GM23338 (cell line): ENCODE measurements at places on chromosomes 5 and 9.

GRCh38 chr5:78483809-78484521, 123.5 kb downstream of the SCAMP1 start:
- no peaks in the 10 kb centered on the region for H3K27me3 ChIP-seq
- no peaks in the 10 kb centered on the region for H3K4me1 ChIP-seq
- H3K4me3 ChIP-seq: no peak overlapping the region
- H3K36me3 ChIP-seq: no peaks in the 10 kb centered on the region; the same call in 1 of the 2 replicates

- no peak overlapping the region for H3K4me3 ChIP-seq
- no peak overlapping the region for H3K27ac ChIP-seq
- H3K4me1 ChIP-seq: no peaks in the 10 kb centered on the region
- no peaks in the 10 kb centered on the region for H3K36me3 ChIP-seq
Measured at GRCh38 chr5:14818931-14819790, 52.4 kb downstream of the ANKH start.

DNA sequence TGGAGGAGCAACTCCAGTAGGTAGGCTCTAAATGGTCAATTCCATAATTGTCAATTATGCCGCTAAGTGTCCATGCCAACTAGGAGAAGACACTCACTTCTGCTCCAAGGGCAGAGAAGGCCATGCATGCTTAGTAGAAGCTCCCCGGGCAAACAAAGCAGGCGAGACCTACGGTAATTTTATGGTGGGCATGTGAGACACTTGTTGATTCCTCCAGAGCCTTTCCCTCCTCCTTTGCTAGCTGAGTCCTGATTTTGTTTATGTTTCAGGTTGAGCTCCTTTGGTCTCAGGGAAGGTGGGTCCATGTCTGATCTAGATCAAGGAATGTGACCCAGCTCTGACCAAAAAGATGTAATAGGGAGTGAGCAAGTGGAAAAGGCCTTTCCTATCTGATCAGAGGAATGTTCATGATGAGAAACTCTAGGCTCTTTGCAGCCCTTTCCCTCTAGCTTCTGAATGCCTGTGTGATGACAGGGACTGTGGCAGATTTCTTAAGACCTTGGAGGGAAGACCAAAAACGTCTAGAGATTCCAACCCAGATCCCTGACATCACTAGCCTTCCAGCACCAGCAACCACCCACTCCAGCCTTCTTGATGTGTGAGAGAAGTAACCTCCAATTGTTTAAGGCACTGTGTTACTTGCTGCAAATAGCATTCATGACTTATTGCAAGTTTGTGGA, 7.7 kb upstream of the CPEB4 start:
- H3K27ac ChIP-seq: no peak overlapping the region
- H3K4me3 ChIP-seq: no peak overlapping the region
- no peak for DNase-seq

DNA sequence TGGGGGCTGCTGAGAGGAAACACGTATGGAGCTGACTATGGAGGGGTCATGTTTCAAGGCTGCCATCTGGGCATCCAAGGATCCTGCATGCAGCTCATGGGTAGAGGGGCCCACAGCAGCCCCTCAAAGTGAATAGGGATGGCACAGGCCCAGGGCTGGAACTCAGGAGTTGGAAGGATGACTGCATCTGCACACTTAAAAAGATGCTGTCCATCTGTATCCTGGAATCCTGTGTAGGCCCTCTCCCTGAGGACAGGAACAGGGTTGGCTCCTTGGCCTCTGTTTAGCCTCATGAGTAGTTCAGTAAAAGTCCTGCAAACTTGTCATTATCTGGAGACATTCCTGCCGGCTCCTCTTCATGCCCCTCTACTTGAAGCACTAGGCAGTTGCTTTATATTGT, 4.0 kb downstream of the BNIP1 start:
- H3K27me3 ChIP-seq: no peaks in the 10 kb centered on the region
- DNase-seq: no peak
- H3K36me3 ChIP-seq: no peaks in the 10 kb centered on the region; the same call in 1 of the 2 replicates
- H3K4me3 ChIP-seq: no peak overlapping the region

- no peak overlapping the region for H3K4me3 ChIP-seq
- no peaks in the 10 kb centered on the region for H3K27me3 ChIP-seq
Measured at GRCh38 chr5:34026089-34026761, 16.8 kb downstream of the C1QTNF3 start.

- no peaks in the 10 kb centered on the region for H3K36me3 ChIP-seq
- H3K4me3 ChIP-seq: no peak overlapping the region
- DNase-seq: peak; percentile 89
- no peaks in the 10 kb centered on the region; the same call in 1 of the 2 replicates for H3K4me1 ChIP-seq
- no peaks in the 10 kb centered on the region for H3K27me3 ChIP-seq
- no peak overlapping the region for H3K27ac ChIP-seq
Measured at GRCh38 chr9:127589955-127590370, 22.1 kb upstream of the STXBP1 start.
